DMS79 treated with DMSO at 0.1 percent for 48 hours (cell line): ENCODE measurements at places on chromosomes 12 and 14.

DNA sequence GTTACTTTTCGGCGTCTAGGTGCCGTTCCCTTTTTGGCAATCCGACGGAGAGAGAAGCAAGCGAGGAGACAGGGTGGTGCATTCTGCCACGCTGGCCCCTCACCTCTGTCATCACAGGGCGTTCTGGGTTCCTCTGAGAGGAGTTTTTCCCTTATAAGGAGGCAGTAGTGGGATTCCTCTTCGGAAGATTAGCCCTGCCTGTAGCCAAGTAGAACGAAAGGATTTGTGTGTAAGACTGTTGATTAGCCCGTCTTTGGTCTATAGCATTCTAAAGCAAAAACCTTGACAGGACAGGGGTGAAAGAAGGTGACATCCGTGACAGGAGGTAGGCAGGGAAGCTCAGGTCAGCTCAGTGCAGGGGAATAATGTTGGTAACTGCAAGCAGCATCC lies 9.1 kb upstream of the NEMF start:
- DNase-seq = no peak

DNA sequence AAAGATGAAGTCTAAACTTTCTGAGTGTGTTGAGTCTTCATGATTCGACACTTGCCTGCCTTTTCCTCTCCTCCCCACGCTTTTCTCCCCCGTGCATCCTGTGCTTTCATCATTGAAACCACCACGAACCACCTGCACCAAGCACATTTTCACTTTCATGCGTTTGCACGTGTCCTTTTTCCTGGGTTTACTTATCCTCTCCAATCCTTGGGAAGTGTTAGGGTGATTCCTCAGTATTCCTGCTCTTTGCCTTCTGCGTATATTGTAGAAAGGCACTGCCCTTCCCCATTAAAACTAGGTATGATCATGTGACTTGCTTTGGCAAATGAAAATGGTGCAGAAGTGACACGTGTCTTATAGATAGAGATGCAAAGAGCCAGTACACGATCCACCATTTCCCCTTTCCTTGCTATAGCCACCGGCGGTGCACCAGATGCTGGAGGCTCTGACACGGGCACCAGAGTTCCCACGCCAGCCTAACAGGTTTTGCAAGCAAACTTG lies 106.6 kb downstream of the BRMS1L start:
- no peak for DNase-seq

DNA sequence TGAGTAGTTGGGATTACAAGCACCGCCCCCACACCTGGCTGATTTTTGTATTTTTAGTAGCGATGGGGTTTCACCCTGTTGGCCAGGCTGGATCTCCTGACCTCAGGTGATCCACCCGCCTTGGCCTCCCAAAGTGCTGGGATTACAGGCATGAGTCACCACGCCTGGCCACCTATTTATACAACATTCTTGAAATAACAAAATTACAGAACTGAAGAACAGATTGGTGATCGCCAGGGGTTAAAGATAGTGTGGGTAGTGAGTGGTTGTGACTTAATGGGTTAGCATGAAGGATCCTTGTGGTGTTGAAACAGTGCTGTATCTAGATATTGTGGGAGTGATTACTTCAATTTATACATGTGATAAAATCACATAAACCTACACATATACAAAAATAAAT lies 7.4 kb downstream of the GLIPR1L1 start:
- DNase-seq = no peak

- no peak for DNase-seq
Observed at GRCh38 chr12:110533607-110534006, 31.5 kb downstream of the RAD9B start.

DNA sequence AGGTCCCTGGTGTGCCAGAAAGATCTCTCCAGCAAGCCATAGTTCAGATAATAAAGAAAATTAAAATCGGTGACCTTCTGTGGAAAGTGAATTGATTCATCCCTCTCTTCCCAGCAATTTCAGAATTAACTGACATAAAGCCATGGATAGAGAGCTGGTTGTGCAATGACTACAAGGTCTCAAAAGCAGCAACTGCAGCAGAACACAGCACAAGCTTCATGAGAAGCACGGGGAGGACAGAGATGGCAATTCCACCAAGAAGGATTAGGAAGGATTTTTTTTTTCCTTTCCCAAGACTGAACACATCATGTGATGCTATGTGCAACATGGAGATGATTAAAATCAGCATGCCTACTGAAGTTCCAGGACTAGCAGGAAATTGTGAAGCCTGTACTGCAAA lies 154.9 kb upstream of the PLEKHG7 start:
- no peak for DNase-seq

DNA sequence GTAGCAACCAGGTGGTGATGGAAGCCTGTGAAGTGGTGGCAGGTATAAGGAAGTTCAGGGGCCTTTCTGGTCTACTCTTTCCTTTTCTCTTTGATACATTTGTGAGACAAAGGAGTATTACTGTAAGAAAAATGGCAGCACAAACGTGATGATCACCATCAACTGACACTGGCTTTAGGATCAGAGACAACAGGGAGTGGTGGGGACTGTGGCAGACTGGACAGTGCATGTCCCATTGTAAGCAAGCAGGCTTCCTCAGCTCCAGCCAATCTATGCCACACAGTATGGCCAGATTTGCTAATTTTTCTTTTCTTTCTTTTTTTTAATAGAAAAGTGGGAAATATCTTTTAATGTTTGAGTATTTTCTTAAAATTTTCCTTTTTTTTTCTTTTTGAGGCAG lies 19.0 kb upstream of the IFT81 start:
- no peak for DNase-seq

DNA sequence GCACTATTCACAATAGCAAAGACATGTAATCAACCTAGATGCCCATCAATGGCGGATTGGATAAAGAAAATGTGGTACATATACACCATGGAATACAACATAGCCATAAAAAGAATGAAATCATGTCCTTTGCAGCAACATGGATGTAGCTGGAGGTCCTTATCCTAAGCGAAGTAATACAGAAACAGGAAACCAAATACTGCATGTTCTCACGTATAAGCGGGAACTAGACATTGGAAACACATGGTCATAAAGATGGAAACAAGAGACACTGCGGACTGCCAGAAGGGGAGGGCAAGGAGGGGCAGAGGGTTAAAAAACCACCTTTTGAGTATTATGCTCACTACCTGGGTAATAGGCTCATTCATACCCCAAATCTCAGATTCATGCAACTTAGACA lies 234.1 kb upstream of the PLXNC1 start:
- no peak for DNase-seq
